ENCODE measurements at places on chromosomes 3 and 15. TPM values are rescaled to one million over a fixed set of nuclear protein-coding genes. Genes with fewer than 3 reads are reported as not detected.

DNA sequence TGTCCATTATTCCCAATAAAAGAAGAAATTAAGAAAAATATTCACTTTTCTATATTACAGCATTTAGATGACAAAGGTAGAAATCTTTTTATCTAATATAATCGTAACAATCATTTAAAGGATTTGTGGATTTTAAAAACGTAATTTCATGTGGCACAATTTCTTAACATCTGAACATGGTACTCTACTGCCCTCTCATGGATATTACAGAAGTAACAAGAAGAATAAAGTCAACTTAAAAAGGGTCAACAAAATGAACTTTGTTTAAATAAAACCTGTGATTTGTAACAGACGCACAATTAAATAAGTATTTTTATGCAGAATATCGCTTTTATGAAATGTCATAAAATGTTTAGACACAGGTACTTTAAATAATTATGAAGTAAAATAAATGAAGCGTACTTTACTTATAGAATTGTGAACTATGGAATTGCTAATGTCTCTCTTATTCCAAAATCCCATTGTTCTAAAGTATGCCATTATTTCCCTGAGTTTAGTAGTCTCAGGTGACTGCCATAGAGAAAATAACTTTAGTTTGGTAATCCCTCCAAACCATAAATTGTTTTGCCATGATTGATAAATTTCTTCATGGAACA lies 366.8 kb upstream of the ZNF385D start:
- DNase-seq: no peak

STRA6 gene
- 0.72 TPM for total RNA-seq

GRCh38 chr3:115139072-115139471 lies 8.0 kb downstream of the ZBTB20 start:
- DNase-seq: no peak

DNA sequence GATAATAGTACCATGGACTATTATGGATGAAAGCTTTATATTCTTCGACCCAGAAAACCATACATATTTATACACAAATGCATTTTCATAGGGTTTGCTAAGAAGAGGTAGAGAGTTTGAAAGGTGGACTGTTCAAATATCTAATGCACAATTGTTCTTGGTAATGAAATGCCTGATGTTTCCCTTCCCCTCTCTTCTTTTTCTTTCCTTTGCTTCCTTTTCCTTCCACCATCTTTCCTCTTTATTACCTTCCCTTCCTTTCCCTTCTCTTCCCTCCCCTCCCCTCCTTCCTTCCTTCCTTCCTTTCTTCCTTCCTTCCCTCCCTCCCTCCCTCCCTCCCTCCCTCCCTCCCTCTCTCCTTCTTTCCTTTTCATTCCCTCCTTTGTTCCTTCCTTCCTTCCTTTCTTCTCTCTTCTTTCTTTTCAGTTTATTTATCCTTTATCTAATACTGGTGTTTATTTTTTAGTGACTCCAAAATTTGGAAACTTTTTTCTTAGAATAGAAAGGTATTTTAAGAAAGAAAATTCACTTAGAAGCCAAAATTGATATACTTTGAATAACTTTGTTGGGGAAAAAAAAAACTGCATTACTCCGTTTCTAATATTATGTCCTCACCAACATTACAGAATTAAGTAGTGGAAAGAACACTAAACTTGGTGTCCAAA lies 22.7 kb upstream of the PYDC2 start:
- DNase-seq: no peak

DNA sequence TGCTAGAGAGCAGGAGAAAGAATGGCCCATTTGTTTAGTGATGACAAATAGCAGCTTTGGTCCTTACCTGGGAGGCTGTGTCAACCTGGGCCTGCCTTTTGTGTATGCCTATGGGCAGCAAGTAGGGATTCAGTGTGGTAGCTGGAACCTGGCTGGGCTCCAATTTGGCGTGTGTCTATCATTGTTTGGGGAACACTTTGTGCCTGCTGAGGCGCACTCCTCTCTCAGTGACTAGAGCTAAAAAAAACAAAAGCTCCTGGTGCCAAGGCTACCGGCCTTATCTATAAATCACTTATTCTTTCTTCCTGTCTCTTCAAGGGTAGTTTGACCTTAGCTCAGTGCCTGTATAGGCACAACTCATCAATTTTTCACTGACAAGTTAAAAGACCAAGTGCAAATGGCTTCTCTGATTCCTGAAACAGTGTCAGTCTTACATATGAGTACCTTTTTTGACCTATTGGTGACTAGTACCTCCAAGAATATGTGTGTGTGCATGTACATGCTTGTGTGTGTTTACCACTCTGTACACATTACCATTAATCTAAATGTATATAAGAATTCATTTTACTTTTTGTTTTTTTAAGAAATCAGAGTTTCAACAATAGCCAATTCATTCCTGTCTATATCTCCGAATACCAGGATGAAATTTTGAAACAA lies 54.6 kb downstream of the GMNC start:
- DNase-seq: no peak

DNA sequence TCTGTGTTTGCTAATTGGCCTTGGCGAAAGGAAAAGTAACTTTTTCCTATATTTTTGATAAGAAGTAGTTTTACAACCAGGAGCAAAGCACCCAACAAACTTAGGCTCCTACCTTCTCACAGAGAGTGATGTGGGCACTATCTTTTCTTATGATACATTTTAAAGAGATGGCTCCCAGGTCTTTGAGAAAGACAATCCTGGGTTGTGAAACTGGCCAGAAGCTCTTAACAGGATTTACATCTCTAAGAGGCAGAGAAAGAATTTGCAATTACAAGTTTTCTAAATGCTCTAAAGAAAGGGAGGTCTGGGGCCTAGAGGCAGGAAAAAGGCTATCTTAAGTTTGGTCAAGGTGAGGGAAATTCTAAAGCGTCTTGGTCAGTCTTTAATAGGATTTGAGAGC lies 609.7 kb downstream of the VGLL3 start:
- DNase-seq: no peak

GRCh38 chr3:43289401-43289800 lies 3.1 kb downstream of the SNRK start:
- DNase-seq: no peak

GRCh38 chr3:195291121-195291520 lies 20.2 kb upstream of the XXYLT1 start:
- no peak for DNase-seq

Measured in activated CD8-positive, alpha-beta T cell treated with anti-CD3 and anti-CD28 coated beads for 36 hours (primary cell).